NCI-H1694 (cell line): ENCODE measurements at places on chromosomes 5 and 9.

DNA sequence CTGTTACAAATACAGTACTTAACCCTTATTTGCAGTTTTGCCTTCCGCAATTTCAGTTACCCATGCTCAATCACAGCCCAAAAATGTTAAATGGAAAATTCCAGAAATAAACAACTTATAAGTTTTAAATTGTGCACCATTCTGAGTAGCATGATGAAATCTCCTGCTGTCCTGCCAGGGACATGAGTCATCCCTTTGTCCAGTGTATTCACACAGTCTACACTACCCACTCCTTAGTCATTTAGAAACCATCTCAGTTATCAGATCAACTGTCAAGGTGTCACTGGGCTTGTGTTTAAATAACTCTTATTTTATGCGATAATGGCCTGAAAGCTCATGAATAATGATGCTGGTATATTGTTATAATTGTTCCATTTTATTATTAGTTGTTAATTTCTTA, 95.8 kb downstream of the PLCXD3 start:
- no peak for DNase-seq

DNA sequence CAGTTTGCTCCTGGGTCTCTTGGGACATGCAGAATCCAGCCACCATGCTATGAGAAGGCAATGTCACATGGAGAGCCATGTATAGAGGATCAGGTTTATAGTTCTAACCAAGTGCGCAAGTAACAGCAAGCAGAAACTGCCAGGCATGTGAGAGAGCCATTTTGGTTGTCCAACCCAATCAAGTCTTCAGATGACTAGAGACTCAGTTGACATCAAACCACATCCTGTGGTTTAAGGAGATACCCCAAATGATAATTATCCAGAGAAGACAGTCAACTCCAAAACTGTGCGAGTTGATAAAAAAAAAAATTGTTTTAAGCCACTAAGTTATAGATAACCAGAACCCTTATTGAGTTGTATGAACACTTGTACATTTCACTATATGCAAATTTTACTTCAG, 40.2 kb downstream of the TMEM232 start:
- DNase-seq = no peak

GRCh38 chr5:132417010-132417439, 47.5 kb downstream of the SLC22A5 start:
- no peak for DNase-seq

DNA sequence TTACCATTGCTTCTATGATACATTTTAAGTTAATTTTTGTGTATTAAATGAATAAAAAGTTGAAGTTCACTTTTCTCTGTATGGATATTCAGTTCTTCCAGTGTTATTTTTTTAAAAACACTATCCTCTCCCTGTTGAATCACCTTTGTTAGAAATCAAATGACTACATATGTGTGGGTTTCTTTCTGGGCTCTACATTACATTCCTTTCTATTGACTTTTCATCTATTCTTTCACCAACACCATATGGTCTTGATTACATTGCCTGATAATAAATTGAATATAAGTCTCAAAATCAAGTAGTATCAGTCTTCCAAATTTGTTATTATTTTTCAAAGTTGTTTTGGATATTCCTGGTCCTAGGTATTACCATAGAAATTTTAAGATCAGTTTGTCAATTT, 7.3 kb upstream of the RASEF start:
- DNase-seq = no peak

DNA sequence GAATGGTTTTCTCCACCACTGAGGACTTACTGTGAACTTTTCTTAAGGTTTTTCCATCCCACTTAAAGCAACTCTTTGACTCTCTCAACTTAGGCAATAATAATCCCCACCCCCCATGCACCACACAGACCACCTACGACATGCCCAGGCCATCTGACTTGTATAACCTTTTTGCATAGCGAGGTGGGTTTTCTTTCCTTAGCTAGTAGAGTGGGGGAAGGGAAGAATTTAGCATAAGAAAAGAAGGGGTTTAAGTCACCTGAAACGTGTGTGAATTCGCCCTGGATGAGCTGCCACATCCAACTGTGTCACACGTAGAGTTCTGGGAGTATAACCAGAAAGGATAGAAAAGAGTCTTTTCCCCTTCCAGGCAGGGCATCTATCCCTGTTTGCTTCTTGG, 262.7 kb downstream of the YTHDC2 start:
- DNase-seq = no peak

- DNase-seq = no peak
Observed at GRCh38 chr5:59749782-59750520, 143.6 kb downstream of the PDE4D start.

DNA sequence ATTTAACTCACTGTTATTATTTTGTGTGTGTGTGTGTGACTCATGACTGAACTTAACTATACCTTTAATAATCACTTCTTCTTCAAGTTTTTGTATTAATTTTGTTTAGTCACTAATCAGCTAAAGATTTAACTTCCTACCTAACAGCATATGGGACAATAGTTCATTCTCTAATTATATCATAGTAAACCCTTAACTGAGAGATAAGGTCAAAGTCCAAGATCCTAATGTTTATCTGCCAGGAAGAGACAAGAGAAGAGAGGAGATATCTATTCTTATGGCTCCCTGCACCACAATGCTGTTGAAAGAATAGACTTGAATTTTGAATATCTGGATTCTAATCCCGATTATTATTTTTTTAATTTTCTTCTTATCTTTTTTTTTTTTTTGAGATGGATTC, 28.1 kb downstream of the FREM1 start:
- DNase-seq = no peak
